ENCODE measurements at places on chromosomes 5 and 9. TPM values are rescaled to one million over a fixed set of nuclear protein-coding genes. Genes with fewer than 3 reads are reported as not detected.

DNA sequence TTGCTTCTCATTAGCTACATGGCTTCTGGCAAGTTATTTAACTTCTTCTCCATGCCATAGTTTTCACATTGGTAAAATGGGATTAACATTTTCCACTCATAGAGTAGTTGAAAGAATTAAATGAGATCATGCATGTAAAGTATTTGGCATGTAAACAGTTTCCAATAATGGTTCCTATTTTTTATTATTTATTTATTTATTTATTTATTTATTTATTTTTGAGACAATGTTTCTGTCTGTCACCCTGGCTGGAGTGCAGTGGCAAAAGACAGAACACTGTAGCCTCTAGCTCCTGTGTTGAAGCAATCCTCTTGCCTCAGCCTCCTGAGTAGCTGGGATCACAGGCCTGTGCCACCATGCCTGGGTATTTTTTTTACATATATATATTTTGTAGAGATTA is 117.7 kb downstream of the DOCK2 start:
- no peak for DNase-seq

The SPINK1 gene
- total RNA-seq = not detected

DNA sequence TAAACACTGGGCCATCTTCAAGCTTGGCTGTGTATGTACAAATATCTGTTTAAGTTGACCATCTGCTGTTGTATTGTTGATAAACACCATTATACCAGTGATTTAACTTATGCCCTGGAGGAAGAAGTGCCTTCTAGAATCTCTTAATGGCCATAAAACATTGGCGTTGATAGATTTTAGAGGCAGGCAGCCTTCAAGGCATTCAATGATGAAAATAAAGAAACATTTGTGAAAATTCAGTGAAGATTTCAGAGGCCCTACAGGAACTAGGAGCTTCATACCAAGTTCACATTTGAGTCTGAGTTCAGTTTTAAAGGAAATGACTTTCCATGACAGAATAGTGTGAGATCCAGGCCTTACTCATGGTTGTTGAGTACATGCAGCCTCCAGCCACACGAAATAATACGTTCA is 52.2 kb downstream of the MAP1B start:
- DNase-seq = no peak

The GPR21 gene
- 0.37 TPM for total RNA-seq

GRCh38 chr5:76953551-76954382 is 922 bp downstream of the CRHBP start:
- DNase-seq = no peak

The C5orf52 gene
- not detected for total RNA-seq

DNA sequence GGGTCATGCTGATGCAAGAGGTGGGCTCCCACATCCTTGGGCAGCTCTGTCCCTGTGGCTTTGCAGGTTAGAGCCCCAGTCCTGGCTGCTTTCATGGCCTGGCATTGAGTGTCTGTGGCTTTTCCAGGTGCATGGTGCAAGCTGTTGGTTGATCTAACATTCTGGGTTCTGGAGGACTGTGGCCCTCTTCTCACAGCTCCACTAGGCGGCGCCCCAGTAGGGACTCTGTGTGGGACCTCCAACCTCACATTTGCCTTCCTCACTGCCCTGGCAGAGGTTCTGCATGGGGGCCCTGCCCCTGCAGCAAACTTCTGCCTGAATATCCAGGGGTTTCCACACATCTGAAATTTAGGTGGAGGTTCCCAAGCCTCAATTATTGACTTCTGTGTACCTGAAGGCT is 150.1 kb downstream of the NNT start:
- DNase-seq = no peak

Measured in activated CD8-positive, alpha-beta memory T cell treated with anti-CD3 and anti-CD28 coated beads, Interleukin-2, amount 10 ng/mL, durations not matched to agents 7 days and 5 days (primary cell).